ENCODE measurements at places on chromosomes 11 and 22.

GRCh38 chr11:125175896-125176575 lies 11.5 kb downstream of the PKNOX2 start:
- DNase-seq: no peak

DNA sequence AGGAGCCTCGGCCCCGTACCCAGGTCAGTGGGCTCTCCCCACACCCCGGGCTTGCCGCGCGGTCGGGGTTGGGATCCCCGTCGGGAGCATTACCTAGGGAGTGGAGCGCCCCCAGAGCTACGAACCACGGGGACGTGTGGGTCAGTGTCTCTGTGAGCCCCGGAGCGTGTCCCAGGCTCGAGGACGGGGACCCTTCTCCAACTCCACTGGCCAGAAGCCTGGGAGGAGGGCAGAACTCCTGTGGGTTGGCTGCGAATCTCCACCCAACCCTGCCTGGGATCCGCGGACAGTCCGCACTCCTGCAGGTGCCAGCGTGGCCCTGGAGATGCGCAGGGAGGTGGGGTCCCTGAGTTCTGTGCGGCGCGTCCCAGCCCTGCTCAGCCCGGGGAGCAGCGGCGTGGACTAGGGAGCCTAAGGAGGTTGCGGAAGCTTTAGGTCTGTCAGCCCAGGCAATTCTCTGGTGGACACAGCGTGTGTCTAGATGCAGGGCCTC lies 346 bp downstream of the PPFIBP2 start:
- DNase-seq: no peak

GRCh38 chr11:70078095-70078780 lies at the start of gene ANO1:
TSS of gene ANO1 (plus strand) at chr11:70078317. CDS start at chr11:70078607, 290 bp downstream.
- DNase-seq: no peak

DNA sequence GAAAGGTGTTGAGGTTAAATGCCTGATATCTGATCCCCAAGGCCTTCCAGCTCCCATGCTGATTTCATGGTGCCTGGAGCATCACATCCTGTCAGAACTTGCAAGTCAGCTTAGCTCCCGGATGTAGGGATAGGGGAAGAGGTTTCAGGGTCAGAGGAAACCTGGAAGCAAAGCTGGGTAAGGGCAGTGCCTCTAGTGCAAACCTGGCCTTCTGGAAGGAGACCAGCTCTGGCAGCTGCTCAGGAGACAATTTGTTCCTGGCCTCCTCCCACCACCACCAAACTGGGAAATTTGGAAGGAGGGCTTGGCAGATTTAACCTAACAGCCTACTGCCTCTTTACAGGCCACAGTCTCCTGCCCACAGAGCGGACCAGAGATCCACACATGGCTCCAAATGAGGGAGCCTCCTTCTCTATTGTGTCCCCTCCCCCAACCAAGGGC lies 9.2 kb upstream of the TSKU start:
- no peak for DNase-seq

DNA sequence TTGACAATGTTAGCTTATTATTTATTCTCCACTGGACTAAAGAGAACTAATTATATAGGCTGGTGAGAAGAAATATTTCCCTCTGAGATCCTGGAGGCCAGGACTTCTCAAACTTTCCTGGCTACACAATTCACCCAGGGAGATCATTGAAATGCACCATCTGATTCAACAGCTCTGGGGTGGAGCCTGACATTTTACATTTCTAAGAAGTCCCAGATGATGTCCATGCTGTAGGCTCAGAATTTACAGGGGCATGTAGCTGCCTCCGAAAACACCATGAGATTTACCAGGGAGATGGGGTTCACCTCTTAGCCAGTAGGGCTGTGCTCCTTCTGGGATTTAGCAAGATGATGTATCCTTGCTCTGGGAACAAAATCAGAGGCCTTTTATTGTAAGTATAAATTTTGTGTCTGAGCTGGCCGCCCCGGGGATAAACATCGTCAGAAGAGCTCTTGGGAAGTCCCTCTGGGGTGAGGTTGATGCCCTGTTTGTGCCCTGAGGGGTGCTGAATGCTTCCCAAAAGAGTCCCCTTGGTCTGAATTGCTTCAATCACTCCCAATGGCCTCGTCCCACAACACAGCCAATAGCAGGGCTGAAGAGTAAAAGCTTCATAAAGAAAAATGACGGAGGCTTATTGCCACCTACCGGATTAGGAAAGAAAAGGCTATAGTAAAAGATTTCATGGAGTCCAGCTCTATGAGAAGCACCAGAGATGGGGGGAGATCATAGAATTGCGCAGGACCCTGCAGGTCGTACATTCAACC lies 33.4 kb upstream of the API5 start:
- no peak for DNase-seq

DNA sequence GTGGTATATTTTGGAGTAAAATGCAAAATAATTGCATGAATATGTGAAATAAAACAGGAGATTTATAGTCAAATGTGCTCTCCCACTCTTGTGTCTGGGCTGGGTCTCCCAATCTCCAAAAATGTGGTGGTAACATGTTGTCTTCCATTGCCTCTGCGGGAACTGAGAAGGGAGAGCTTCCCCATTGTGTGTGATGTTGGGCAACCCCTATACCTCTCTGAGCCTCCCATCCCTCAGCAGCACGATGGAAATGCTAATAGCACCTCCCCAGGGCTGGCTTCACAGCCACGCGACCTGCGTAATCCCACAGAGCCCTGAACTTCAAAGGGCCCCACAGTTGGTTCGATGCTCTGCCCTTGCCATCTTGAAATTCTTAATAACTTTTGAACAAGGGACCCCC lies 72.0 kb downstream of the TP53I11 start:
- no peak for DNase-seq

DNA sequence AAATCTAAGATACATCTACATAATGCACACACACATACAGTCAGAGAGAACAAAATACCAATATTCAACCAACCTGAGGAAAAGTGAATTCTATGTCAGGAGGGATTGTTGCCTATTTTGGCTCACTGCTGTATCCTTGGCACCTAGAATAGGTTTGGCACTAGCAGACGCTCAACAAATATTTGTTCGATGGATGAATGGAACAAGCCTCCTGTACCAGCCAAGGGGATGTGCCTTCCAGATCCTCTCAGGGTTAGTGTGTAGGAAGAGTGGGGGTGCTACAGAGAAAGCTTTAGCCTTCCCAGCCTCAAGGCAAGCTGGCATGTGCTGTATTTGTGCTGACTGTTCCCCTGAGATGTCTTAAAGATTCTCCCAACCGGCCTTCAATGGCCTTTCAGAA lies 23.3 kb upstream of the POU2AF1 start:
- no peak for DNase-seq

DNA sequence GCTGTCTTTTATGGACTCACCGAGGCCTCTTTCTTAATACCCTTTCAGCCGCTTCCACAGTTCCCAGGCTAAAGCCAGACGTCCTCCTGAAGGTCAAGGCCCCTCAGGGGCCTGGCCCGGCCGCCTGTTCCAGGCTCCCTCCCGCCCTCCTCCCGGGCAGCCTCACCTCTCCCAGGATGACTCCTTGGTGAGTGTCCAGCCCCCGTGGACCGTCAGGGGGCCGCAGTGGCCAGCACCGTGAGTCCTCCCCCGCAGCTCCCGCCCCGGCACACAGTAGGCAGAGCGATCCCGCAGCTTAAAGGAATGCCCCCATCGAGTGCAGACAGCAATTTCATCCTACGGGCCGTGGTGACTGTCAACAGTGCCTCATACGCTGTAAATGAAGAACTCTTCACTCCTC lies 32.9 kb downstream of the ELFN2 start:
- no peak for DNase-seq

DNA sequence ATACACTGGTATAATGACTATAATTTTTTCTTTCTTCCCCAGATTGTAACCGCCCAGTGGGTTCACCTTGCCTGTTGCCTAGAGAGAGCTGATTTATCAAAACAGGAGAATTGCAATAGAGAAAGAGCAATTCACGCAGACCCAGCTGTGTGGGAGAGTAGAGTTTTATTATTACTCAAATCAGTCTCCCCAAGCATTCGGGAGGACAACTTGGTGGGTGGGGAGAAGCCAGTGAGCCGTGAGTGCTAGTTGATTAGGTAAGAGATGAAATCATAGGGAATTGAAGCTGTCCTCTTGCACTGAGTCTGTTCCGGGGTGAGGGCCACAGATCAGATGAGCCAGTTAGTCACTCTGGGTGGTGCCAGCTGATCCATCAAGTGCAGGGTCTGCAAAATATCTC lies 73.2 kb downstream of the SLC35F2 start:
- DNase-seq: no peak

DNA sequence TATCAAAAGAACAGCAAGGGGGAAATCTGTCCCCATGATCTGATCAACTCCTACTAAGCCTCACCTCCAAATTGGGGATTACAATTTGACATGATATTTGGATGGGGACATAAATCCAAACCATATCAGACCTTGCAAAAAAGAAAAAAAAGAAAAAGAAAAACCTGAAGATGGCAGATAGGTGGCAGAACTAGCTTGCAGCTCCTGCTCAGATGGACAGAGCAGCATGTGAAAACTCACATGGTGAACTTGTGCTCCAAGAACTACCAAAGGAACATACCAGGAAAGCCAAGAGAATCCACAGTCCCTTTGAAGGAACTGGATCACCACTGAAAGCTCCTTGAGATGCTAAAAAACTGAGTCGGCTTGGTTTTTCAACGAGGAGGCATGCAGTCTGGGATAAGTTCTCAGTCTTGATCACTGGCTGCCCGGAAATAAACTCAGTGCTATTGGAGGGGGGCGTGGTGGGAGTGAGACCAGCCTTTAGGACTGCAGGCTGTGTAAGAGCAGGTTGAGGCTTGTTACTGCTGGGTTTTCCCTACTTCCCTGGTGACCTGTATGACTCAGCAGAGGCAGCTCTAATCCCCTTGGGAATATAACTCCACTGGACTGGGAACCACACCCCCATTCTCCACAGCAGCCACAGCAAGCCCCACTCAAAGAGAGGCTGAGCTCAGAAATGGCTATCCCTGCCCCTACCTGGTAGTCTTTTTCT lies 358.3 kb upstream of the ARHGAP42 start:
- no peak for DNase-seq

DNA sequence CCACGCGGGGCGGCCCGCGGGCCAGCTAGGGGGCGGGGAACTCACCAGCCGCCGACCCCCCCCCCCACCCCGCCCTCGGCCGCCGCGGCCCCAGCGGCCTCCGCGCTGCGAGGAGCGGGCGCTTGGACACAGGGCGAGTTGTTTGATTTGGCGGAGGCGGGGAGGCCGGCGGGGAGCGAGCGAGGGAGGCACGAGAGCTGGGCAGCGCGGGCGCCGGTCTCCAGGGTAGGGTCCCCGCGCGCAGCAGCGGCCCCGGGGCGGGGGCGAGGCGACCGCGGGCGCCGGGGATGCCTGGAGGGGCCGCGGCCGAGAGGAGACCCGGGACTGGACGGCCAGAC lies 64.4 kb downstream of the NAV2 start:
- no peak for DNase-seq

- no peak for DNase-seq
Measured at GRCh38 chr11:80443177-80443576, 1002.3 kb upstream of the TENM4 start.
